Activated naive CD8-positive, alpha-beta T cell treated with anti-CD3 and anti-CD28 coated beads for 36 hours (primary cell): ENCODE measurements at places on chromosomes 1 and 21.

DNA sequence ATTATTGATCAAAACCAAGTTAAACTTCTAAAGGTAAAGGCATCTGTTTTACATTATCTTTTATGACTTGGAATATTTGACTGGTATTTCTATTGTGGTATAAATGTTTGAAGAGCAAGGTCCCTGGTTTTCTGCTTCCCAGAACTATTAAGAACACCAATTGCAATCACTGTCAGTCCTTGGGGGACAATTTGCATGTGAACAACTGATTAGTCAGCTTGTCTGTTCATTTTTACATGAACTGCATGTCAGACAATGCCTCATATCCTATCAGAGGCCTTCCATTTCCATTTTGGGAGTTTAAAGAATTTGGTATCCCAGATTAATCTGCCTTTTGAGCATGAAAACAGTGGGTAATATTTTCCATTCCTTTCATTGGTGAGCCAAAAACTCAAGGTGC is 654.9 kb upstream of the USP24 start:
- DNase-seq = no peak

GRCh38 chr1:219460896-219461815 is 151.7 kb downstream of the ZC3H11B start:
- DNase-seq = no peak

GRCh38 chr1:8431019-8431418 is 113.1 kb downstream of the SLC45A1 start:
- DNase-seq = no peak

- peak; percentile 26 for DNase-seq
Observed at GRCh38 chr1:204826970-204827369, 43.7 kb upstream of the NFASC start.

GRCh38 chr1:150429805-150430204 is 57.4 kb upstream of the TARS2 start:
- DNase-seq = no peak

GRCh38 chr1:227532019-227532619 is 31.2 kb upstream of the ZNF678 start:
- DNase-seq = no peak

- no peak for DNase-seq
Observed at GRCh38 chr1:6871300-6871972, 86.2 kb downstream of the CAMTA1 start.

GRCh38 chr1:155893389-155894142 is 17.6 kb downstream of the RIT1 start:
- no peak for DNase-seq

GRCh38 chr1:118395430-118395991 is 210.5 kb upstream of the SPAG17 start:
- DNase-seq = no peak

GRCh38 chr1:16630661-16631247 is 17.4 kb upstream of the NBPF1 start:
- no peak for DNase-seq

- no peak for DNase-seq
Observed at GRCh38 chr21:43983390-43983789, 28.7 kb upstream of the TRAPPC10 start.

- DNase-seq = no peak
Observed at GRCh38 chr1:94688646-94689045, 131.5 kb upstream of the SLC44A3 start.

DNA sequence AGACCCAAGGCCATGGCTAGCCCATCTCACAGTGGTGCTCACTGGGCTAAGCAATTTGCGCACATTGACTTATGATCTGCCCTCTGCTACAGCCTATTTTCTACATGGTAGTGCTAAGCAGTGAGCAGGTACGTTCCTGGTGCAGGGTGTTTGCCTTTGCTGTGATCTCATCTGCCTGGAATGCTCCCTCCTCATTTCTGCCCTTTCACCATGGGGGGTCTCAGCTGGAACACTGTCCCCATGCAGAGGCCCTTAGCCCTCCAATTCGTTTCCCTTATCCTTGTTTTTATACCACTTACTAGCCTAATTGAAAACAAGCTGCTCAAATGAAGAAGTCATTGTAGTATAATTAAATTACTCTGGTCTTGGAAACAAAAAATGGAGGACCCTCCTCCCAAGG is 2.0 kb upstream of the B3GALT5 start:
- no peak for DNase-seq

DNA sequence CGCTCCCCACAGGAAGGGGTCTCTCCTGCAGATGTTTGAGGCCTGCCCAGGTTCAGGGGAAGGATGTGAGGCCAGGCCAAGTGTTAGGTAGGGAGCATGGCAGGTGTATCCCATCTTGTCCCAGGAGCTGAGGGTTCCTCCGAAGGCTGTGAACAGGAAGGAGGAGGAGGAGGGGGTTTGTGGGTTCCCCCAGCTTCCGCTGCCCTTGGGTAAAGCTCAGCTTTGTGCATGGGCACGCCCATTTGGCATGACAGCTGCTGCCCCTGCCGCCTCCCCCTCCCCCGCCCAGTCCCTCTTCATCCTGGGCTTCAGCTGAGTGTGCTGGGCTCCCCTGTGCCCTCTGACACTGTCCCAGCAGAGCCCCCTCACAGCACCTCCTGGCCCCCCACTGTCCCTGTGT is 25.5 kb downstream of the TNFRSF8 start:
- peak; percentile 43 for DNase-seq

- no peak for DNase-seq
Observed at GRCh38 chr21:25170681-25171080, 436.6 kb downstream of the MRPL39 start.

DNA sequence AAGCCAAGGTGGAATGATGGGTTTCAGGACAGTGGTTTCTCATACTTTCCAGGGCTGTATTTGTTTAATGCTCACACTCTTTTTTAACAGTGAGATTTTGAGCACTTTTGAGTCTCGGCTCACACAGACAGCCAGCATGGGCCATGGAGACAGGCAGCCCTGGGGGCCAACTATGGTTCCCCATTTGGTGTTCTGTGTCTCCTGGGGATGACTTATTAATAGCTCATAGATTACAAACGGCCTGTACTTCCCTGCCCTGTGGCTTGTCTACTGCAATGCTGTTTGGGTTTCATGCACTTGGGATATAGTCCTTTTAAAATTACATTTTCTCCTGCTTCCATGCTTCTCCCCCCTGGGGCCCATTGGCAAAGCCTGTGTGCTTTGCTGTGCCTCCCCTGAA is 178.3 kb downstream of the KCNJ6 start:
- DNase-seq = no peak

- no peak for DNase-seq
Observed at GRCh38 chr1:198598796-198599321, 40.0 kb upstream of the PTPRC start.

GRCh38 chr21:33971492-33972013 is 55.9 kb upstream of the ATP5PO start:
- no peak for DNase-seq

GRCh38 chr1:150309758-150310508 is 11.4 kb upstream of the PRPF3 start:
- DNase-seq = no peak

DNA sequence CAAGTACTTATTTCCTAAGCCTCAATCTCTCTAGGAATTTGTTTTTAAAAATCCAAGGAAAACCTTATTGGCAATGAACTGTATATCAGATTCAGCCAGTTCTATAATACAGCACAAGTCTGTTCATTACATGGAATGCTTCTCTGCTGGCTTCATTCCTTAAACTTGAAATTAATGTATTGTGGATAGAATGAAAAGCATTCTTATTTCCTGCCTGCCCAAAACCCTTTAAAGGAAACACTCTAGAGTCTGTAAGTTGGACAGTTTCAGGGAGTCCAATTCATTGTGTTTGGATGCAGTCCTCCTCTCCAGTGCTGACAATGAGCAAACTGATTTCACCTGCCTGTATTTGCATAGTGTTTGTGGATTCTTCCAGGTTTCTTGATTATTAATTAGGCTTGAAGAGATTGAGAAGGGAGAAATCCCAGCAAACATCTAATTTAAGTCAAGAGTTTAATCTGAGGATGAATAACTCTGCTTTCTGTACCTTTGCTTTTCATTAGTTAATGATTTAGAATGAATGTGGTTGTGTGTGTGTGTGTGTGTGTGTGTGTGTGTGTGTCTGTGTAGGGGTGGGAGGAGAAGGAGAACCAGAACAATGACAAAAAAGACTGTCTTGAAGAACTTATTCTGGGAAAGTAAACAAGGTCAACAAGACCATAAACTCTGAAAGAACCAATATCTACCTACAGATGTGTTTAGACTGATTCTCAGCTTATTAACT is 61.2 kb downstream of the CACHD1 start:
- no peak for DNase-seq

DNA sequence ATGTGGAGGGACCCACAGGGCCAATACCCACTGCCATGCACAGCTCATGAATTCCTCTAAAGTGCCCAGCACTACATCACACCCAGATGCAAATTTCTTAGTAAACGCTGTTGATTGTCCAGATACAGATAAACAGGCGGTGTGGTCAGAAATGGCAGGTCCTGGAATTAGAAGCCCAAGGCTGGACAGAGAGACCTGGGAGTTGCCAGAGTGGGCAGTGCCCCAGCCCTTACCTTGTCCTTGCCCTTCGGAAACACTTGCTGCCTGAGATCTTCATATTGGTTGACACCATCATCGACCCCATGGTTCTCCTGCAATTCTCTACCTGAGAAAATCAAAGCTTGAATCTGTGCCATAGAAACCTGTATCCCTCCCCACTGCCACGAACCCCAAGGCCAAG is 149.3 kb upstream of the ETV3 start:
- no peak for DNase-seq

- no peak for DNase-seq
Observed at GRCh38 chr1:192629612-192630011, 6.3 kb upstream of the RGS13 start.

GRCh38 chr1:78419309-78419708 is 71.5 kb upstream of the PTGFR start:
- no peak for DNase-seq

GRCh38 chr1:2027961-2028583 is 8.9 kb downstream of the GABRD start:
- no peak for DNase-seq

DNA sequence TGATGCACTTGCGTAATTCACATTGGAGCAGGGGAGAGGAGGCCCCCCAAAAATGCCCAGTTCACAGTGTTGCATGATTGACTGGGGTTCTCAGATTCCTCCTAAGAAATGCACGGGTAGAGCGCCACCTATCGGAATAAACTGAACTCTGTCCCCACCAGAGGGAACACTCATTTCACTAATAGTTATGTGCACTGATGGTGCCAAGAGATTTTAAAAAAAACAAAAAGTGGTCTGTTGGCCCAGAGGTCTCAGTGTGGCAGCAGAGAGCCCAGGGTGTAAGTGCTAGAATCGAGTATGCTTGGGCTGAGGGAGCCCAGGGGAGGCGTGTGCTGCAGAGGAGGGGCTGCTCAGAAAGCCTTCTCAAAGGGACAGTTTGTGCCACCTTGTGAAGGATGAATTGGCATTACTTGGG is 6.9 kb downstream of the PINK1 start:
- DNase-seq = peak; percentile 38

DNA sequence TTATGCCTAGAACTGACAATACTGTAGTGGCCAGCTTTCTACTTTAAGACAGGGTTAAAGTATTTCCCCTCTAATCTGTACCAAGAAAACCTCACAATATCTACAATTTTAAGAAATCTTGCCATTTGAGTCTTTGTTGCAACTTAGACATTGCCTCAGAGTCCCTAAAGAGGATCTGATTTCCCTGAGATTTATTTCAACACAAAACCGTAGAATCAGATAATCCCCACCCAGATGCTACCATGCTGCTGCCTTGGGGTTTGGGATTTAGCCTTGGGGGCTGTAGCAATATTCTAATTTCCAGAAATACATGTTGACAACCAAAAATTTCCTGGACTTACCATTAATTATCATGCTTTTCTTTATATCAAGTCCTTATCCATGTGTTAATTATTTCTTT is 50.3 kb upstream of the DENND1B start:
- DNase-seq = no peak

- DNase-seq = no peak
Observed at GRCh38 chr1:91314643-91315042, 90.0 kb downstream of the HFM1 start.

- DNase-seq = no peak
Observed at GRCh38 chr1:206941766-206942418, 4.4 kb downstream of the PIGR start.

DNA sequence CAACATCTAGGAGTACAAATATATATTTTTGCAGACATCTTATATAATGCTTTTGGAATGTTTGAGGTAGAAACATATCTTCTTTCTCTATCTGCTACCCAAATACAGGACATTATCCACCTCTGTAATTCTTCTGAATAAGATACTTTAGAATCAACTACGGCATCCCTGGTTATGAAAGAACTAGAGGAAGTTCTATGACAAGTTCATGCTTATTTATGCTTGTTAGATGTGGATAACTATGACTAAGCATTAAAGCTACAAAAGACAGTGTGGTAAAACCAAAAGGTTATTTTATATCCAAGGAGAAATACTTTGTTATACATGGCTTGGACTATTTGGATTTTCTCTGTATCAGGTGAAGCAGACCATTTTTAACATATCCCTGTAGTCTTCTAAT is 894.0 kb downstream of the KCNT2 start:
- DNase-seq = no peak

GRCh38 chr1:239829535-239829934 is 262.1 kb upstream of the FMN2 start:
- DNase-seq = no peak

- DNase-seq = no peak
Observed at GRCh38 chr1:89754518-89754917, 66.3 kb upstream of the LRRC8D start.

DNA sequence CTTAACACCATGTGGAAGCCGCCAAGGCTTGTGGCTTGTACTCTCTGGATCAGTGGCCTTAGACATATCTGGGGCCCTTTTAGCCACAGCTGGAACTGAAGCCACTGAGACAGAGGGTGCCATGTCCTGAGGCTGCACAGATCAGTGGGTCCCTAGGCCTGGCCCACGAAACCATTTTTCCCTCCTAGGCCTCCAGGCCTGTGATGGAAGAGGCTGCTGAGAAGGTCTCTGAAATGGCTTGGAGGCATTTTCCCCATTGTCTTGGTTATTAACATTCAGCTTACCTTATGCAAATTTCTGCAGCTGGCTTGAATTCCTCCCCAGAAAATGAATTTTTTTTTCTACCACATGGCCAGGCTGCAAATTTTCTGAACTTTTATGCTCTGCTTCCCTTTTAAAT is 15.1 kb upstream of the DPH5 start:
- no peak for DNase-seq

GRCh38 chr1:166925810-166926478 is 49.4 kb downstream of the ILDR2 start:
- no peak for DNase-seq

GRCh38 chr1:29808141-29808995 is 572.0 kb downstream of the PTPRU start:
- no peak for DNase-seq

- DNase-seq = no peak
Observed at GRCh38 chr21:27805696-27806095, 838.8 kb upstream of the ADAMTS5 start.

- no peak for DNase-seq
Observed at GRCh38 chr1:64960731-64961130, 5.6 kb downstream of the JAK1 start.

GRCh38 chr1:245098924-245099323 is 55.9 kb upstream of the KIF26B start:
- no peak for DNase-seq
